Hematopoietic multipotent progenitor cell treated with erythropoietin and hydrocortisone succinate and interleukin-3 and kit ligand, for 15 days (in vitro differentiated cells): ENCODE measurements at places on chromosomes 16 and 17.
A peak's percentile ranks its signal among the peaks of the same experiment; 100 is the strongest.

GRCh38 chr17:74190154-74190553, 13.3 kb upstream of the RPL38 start:
- peak; percentile 30 for DNase-seq

DNA sequence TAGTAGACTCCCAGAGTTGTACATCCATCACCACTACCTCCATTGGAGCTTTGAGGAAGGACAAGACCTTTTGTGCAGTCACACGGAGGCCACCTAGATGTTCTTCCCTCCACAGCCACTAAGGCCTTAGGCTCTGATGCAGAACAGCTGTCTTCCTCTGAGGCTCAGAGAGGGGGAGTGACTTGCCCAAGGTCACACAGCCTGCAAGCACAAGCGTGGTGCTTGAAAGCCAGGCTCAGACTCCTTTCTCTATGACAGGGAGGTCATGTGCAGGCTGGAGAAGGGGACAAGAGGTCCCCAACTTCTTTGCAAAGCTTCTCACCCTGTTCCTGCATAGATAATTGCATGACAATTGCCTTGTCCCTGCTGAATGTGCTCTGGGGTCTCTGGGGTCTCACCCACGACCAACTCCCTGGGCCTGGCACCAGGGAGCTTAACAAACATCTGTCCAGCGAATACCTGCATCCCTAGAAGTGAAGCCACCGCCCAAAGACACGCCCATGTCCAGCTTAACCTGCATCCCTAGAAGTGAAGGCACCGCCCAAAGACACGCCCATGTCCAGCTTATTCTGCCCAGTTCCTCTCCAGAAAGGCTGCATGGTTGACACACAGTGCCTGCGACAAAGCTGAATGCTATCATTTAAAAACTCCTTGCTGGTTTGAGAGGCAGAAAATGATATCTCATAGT, 12.7 kb downstream of the SCGB1C2 start:
- DNase-seq: no peak

DNA sequence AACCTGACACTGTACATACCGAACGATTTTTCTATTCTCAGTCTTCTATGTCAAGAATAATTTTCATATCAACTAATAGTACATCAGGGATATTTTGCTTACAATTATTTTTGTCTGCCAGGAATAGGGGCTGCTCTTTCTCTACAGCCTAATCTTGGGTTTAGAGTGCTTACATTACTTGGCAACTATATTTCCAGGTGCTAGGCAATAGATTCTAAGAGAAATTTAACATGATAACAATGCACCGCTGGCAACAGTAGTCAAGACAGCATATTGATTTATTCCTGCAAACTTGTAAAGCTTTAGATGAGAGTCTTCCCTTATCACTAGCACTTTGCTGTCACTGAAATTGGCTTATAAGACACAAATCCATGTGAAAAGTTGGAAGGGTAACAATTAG, 935.9 kb downstream of the CDH11 start:
- DNase-seq: no peak

DNA sequence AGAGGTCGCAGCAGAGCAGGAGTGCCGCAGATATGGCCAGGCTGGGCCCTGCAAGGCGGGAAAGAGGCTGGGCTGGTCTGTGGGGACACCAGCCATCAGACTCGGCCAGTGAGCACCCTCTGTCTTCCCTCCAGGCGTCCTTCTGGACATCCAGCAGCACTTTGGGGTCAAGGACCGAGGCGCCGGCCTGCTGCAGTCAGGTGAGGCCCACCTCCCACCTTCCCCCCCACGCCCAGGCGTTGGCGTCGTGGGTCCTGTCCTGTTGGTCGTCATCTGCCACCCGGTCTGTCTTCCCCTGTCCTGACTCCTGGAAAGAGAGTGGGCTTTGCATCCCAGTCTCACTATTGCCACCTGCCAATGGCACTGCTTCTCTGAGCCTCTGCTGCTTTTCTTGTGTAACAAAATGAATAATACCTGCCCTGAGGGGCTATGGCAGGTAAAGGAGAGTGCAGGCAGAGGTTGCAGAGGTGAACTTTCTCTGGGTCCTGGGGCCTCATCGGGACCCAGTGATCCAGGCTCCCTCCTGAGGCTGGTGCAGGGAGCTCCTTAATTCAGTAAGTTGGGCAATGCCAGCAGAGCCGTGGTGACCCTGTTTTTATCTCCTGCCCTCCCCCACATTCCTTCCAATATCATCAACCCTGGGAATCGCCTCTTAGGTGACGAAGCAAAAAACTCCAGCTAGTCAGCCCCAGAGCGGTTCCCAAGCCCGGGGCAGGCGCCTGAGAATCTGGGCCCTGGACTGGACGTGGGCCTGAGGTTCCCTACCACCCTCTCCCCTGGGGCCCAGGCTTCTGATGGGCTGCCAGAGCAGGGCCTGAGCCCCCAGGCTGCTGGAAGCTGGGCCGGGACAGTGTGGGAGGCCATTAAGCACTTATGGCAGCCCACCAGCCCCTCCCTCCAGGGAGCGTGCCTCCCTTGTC, 14.7 kb downstream of the SPNS2 start:
- no peak for DNase-seq

- no peak for DNase-seq
Observed at GRCh38 chr17:80253631-80254395, 6.8 kb upstream of the RNF213 start.
